Pancreas (tissue), 10 donors: ENCODE measurements at places on chromosomes 5 and 9.

GRCh38 chr5:160537940-160538339, 116.3 kb downstream of the PTTG1 start:
- no peak for DNase-seq

GRCh38 chr5:54867310-54867944, 118.0 kb downstream of the ESM1 start:
- no peak for DNase-seq

DNA sequence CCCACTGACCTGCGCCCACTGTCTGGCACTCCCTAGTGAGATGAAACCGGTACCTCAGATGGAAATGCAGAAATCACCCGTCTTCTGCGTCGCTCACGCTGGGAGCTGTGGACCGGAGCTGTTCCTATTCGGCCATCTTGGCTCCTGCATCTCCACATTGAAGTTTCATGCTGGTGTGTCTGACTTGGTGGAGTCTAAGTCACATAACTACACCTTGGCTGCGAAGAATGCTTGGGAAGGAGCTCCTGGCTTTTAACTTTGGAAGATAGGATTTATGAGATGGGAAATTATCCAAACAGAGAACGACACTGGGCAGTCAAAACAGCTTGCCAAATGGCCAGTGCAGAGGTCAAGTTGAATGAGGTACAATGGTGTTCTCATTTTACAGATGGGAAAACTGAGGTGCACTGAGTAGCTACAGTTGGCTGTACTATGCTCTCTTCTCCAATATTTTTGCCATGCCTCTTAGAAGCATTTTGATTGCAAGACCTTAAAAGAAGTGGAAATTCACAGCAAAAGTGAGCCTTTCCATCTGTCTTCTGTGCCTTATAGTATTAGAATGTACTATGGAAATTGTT, 36.7 kb downstream of the CCDC192 start:
- no peak for DNase-seq

GRCh38 chr5:132396589-132397031, 27.1 kb downstream of the SLC22A5 start:
- DNase-seq: no peak

DNA sequence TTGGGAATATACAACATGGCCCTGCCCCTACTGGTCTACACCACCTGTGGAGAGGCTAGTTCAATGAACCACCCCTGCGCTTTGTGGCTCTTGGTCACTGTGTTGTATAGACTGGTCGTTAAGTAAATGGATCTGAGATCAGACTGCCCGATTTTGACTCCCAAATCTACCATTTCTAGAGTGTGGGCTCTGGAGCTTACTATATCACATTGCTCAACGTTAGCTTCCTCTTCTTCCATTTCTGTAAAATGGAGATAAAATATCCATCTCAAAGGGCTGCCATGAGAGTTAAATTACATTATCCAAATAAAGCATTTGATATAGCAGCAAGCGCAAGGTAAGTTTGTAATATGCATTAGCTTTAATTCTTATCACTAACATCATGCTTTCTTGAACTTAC, 52.7 kb upstream of the IFNK start:
- DNase-seq: no peak

- no peak for DNase-seq
These were observed 255.2 kb downstream of the CRB2 start for GRCh38 chr9:123611226-123611625.

DNA sequence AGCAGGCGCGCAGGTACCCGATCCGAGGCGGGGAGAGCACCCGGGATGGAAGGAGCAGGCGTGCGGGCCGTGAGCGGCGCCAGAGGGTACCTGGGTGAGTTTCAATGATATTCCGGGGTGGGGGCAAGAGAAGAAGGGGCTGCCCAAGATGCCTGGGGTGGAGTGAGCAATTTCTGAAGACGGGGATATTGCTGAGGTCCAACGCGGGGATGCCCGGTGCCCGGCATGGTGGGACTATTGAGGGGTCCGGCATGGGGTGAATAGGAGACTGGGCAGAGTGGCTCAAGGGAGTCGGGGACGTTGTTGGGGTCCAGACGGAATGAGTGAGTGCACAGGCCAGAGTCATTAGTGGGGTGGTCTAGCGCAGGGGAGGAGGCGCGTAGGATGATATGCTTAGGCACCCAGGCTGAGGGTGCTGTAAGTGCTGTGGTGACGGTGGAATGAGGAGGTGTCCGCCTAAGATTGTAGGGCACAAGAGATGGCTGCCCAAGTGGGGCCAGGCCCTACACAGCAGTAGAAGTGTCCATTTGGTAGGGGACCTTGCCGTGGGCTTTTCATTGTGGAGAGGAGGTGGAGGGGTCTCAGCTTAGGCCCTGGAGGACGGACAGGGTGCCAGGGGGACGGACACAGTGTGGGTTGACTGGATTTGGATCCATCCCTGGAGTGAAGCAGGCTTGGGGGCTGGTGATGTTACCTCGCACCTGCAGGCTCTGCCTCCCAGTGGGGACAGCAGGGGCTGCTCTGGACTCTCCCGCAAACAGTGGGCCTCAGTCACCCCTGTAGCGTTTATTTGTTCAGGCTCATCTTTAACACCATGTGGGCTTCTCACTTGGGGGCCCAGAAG, 719 bp downstream of the MIGA2 start:
- DNase-seq: no peak

- DNase-seq: no peak
These were observed 116.3 kb downstream of the CNTLN start for GRCh38 chr9:17251100-17251499.

- DNase-seq: no peak
These were observed 28.4 kb downstream of the SPZ1 start for GRCh38 chr5:80348171-80348570.

- DNase-seq: no peak
These were observed 35.5 kb upstream of the IER5L start for GRCh38 chr9:129213551-129213950.
